ENCODE measurements at places on chromosomes 13 and 19.

DNA sequence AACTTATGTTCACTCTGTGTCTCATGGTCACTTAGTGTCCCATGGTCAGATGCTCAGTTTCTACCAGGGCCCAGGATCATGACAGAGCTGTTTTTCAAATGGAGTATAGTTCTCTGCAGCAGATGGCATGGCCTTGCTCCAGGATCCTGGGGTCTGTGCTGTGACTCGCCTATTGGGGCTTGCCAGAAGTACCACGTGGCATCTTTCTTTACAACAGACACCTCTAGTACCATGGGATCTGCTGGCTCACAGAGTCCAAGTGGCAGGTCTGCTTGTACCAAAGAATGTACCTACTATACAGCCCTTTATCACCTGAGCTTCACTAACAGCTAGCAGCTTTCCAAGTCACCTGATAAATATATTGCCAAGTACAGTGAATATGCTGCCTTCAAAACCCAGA is 6.0 kb upstream of the RNF6 start:
- no peak for DNase-seq

- DNase-seq: no peak
These were observed 27.3 kb upstream of the FXYD3 start for GRCh38 chr19:35088131-35088913.

- no peak for DNase-seq
These were observed 4.9 kb downstream of the PRR12 start for GRCh38 chr19:49595819-49596404.

DNA sequence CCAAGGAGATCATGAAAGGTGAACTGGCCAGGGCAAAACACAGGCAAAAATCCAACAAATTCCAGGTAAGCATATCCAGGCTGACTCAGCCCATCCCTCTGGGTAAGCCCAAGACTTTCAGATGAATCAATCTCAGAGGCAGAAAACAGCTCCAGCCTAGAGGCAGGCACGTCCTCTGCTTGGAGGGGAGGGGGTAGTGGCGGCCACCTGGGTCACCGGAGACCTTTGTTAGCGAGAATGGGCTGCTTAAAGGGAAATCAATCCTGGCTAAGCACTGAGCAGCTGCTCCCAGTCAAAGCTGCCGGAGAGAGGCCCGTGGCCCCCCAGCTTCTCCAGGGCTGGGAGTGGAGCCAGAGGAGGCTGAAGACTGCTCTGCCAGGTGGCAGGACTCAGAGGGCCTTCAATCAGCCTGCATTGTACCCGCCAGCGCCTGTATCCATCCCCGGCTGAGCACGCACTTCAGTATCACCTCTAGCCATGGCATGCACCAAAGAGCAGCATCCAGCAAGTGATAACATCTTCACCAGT is 48.2 kb downstream of the PIN1 start:
- DNase-seq: no peak

DNA sequence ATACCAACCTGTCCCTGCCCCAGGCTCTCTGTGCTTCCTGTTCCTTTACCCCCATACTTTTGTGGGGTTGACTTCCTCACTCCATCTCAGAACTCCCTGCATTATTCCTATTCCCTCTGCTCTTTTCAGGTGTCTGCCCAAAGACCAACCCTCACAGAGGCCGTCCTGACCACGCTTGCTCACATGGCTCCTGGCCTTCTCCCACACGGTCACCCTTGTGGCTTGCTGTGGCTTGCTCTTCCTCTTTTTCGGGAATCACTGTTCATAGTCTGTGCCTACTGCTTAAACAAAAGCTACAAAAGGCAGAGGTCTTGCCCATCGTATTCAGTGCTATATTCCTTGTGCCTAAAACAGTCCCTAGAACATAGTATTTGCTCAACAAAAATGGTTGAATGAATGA is 25.2 kb upstream of the ARGLU1 start:
- no peak for DNase-seq

DNA sequence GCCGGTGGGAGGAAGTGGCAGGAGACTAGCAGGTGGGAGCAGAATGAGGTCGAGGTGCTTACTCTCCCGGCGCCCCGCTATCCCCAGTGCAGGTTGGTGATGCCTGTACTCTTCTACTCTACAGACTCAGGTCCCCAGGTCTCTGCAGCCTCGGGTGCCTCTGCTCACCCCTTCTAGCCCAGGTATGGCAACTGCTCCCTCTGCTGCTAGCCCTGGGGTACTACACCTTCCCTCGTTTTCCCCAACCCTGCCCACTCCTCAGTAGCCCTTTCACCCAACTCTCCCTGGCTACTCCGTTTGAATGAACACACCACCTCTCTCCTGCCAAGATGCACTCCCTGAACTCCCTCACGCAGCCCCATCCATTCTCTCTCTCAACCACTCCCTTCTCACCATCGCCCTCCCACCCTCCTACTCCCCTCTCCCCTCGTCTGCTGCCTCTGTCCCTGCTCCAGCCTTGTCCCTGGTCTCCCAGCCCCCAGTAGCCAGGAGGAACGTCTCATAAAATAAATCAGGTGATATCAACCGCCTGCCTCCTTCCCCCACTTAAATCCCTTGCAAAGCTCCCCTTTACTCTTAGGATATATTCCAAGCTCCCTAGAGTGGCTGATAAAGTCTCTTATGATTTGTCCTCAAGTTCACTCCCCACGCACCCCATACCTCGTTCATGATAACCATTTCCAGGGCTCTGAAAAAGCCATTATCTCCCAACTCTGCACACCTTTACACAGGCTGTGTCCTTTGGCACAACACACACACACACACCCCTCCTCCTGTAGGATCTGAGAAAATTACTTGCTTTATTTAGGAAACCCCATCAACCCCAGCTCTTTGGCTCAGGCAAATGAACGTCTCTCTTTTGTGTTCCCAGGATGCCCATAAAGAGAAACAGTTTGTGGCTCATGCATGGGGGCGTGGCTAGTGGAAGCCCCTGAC is 8.2 kb upstream of the MEIS3 start:
- DNase-seq: peak; percentile 53

DNA sequence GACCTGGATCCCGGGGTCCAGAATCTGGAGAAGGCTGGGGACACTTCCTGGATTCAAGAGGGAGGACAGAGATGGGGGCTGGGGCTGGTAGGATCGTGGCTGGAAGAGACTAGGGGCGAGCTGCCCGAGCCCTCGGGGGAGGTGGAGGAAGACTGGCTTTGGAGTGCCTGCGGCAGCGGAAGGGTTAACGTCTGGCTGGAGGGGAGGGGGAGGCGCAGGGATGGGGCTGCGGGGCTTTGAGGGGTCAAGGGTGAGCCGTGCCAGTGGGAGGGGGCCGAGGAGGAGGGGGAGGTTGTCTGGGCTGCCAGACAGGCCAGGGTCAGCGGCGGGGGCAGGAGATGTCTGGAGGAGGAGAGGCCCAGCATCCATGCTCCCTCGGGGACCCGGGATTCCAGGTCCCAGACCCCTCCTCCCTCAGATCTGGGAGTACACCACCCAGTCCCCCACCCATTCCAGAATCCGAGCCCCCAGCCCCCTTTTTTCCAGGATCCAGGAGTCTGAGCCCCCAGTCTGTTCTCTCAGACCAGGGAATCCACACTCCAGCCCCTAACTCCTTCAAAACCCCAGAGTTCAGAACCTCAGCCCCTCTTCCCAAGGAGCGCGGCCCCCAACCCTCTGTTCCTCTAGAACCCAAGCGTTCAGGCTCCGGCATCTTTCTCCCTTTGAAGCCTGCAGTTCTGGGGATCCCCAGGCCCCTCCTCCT is 3.2 kb upstream of the SPACA6 start:
- no peak for DNase-seq

- no peak for DNase-seq
These were observed 95.3 kb downstream of the KL start for GRCh38 chr13:33111414-33112110.

DNA sequence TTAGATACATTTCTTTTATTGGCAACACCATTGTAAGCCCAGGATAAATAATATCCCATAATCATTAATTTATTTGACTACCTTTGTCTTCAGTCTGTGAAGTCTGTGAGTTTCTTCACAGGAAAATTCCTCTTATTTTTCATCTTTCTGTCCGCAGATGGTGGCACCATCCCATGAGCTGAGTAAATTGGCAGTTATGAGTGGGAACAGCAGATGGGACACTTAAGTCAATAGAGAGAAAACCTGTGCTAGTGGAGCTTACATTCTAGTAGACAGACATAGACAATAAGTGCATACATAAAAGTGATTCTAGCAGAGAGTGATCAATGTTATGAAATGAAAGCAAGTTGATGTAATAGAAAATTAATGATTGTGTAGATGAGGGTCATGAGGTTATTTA is 638.2 kb upstream of the MIR17HG start:
- DNase-seq: no peak

GRCh38 chr13:36570489-36570888 is 103.3 kb upstream of the SERTM1 start:
- no peak for DNase-seq

GRCh38 chr19:310781-311496 is 19.7 kb upstream of the PLPP2 start:
- no peak for DNase-seq

GRCh38 chr13:65966991-65967451 is 1263.1 kb downstream of the PCDH9 start:
- no peak for DNase-seq

- DNase-seq: no peak
These were observed 26.9 kb downstream of the UFM1 start for GRCh38 chr13:38376546-38376945.

- no peak for DNase-seq
These were observed 3.8 kb downstream of the S1PR2 start for GRCh38 chr19:10227026-10227971.

GRCh38 chr19:55962186-55962585 is 14.6 kb downstream of the NLRP8 start:
- no peak for DNase-seq

DNA sequence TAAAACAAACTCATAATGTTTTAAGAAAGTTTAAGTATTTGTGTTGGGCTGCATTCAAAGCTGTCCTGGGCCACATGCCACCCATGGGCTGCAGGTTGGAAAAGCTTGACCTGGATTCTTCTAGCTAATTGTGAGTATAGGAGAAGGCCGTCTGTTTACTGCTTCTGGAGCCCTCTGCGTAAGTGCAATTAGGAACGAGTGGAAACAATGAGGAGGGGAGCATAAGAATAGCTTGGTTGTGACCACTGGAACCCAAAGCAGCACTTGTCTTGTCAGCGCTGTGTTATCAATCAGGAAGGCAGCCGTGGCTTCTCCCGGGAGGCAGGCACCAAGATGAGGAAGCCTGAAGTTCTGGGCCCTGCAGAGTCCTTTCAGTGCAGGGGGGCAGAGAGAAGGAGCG is 110.4 kb upstream of the MBNL2 start:
- DNase-seq: no peak

GRCh38 chr13:108752276-108752675 is 122.9 kb downstream of the MYO16 start:
- DNase-seq: no peak

DNA sequence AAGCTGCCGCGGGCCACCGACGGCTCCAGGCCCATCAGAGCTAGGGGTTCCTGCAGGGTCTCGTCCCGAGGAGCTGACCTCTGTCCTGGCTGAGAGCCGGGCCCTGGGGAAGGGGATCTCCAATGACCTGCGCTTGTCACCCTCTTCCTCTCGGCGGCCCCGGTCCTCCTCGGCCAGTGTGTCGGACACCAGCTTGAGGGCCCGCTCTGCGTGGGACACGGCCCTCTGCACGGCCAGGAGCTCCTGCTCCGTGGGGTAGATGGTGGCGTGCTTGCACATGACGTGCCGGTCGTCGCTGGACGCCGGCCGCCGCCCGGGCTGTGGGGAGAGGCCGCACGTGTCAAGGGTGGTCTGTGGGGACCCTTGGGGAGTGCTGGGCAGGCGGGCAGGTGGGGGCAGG is 32.7 kb upstream of the MATK start:
- no peak for DNase-seq

GRCh38 chr13:49540552-49540951 is 44.8 kb downstream of the PHF11 start:
- no peak for DNase-seq

GRCh38 chr19:54430306-54431254 is 15.3 kb downstream of the TTYH1 start:
- no peak for DNase-seq
